Activated gamma-delta T cell treated with Interleukin-2 at 50 U/mL for 16 hours (primary cell): ENCODE measurements at places on chromosomes 2 and 18.
A peak's percentile ranks its signal among the peaks of the same experiment; 100 is the strongest.

- DNase-seq: peak; percentile 43
These were observed 784 bp downstream of the ACTR1B start for GRCh38 chr2:97662895-97663625.

- no peak for DNase-seq
These were observed 11.4 kb downstream of the MALL start for GRCh38 chr2:110104025-110104771.

GRCh38 chr2:10598501-10598900, 91.3 kb downstream of the NOL10 start:
- no peak for DNase-seq

GRCh38 chr18:11500153-11501122, 109.0 kb upstream of the SLC35G4 start:
- DNase-seq: no peak

- no peak for DNase-seq
These were observed 256.6 kb upstream of the CTAGE1 start for GRCh38 chr18:22674272-22674671.

DNA sequence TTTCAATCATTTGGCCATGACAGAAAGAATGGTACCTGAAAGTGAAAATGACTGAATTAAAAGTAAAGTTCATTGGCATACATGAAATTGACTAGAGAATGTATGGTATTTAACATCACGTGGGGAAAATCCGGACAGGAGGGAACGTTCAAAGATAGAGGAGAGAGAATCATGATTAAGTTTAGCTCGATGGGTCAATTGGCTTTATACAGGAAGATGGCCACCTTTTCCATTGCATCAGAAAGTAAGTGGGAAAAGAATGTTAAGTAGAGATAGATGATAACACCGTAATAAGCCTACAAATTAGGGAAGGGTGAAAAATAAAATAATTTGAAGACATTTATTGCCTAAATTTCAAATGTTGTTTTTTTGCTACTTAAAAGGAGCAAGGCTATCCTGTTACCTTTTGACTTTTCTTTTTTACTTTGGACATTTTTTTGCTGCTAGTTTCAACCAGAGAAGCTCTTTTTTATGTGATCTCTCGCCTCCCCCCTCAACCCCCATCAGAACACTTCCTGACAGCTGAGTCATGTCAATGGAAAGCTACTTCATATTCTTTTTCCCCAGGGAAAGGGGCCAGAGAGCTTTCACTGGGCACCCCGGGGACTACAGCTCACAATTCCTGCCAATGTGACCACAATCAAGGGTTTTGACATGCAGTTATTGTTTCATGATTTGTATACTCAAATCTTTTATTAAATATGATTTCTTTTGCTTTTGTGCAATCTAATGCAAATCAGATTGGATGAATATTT, 767 bp upstream of the CCDC102B start:
- no peak for DNase-seq

DNA sequence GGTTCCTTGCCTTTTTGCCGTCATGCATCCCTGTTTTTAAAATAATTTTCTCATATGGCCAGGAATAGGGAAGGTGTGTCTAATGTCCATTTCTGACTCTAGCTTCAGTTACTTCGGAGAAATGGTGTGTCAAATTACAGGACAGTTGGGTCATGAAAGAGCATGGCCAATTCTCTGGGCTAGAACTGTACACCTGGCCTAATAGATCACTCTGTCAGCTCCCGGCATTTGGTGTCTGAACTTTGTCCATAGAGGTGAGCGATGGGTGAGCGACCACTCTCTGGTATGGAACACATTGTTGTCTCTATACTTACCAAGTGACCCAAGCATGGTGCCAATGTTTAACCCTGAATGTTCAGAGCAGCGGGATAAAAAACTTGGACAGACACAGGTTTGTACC, 38.3 kb upstream of the ASB18 start:
- DNase-seq: no peak

DNA sequence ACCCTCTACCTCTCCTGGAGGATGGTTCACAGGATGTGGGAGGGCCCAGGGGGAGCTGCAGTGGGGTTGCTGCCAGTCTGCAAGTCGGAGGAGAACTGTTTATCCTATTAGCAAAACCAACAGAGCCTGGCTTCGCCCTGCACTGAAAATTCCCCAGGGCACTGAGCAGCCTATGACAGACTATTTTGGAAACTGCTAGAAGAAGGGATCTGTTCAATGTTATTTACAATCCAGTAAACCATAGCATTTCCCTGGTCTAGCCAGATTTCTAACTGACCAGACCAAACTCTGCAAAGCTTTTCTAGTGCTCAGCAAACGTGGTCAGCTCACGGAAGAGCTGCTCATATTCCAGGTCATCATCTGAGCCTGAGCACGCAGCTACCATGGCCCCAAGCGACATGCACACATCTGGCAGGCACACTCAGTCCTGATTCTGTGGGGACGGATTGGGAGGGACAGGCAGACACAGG, 64.8 kb upstream of the PID1 start:
- no peak for DNase-seq

DNA sequence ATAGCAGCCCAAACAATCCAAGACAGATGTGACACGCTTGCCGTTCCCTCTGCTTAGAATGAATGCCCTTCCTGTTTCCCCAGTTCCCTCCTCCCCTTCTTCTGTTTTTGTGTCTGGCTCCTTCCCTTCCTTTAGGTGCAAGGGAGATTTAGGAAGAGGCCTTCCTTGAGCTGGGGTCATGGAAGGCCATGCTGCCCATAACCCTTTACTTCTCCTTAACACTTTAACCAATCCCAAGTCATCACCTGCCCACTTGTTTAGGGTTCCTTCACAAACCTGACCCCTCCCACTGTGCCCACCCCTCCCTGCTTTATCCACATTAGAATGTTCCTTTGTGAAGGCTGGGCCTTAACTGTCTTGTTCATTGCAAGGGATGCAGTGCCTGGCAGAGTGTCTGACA, 24.9 kb downstream of the TMEM247 start:
- DNase-seq: no peak

- DNase-seq: no peak
These were observed 174.7 kb downstream of the DNER start for GRCh38 chr2:229539628-229540027.

DNA sequence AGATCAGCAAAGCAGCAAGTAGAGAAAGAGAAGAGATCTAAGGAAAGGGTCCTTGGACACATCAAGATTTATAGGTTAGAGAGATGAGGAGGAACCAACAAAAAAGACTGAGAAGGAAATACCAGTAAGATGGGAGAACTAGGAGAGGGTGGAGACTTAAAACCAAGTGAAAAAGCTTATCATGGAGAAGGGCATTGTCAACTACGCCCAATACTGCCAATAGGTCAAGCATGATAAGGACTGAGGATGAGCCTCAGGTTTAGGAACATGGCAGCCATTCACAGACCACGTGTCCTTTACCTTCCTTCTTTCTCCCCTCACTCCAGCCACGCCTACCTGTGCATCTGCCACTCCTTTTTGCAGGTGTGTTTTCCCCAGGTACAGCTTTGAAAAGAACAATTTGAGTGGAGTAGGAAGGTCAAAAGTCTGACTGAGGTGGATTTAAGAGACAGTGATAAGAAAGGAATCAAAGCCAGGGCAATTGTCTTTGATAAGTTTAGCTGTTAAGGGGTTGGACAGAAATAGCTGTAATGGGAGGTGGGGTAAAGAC, 238.7 kb downstream of the STK39 start:
- DNase-seq: no peak

- DNase-seq: no peak
These were observed 961.4 kb downstream of the DSC3 start for GRCh38 chr18:30081122-30081521.

- DNase-seq: no peak
These were observed 109.1 kb downstream of the PLEKHA3 start for GRCh38 chr2:178589335-178589734.
